WTC11 (cell line): ENCODE measurements at places on chromosomes 5 and 9. TPM values are rescaled to one million over a fixed set of nuclear protein-coding genes. Genes with fewer than 3 reads are reported as not detected.

The MEGF9 gene
- 0.80 to 1.0 TPM (median 0.92 TPM) in 3 replicates for total RNA-seq

The HINT1 gene
- total RNA-seq = 197 to 200 TPM (median 198 TPM) in 3 replicates

- DNase-seq = peak; percentile 79
These were observed 532 bp downstream of the DNAJC21 start for GRCh38 chr5:34929720-34930461.

GRCh38 chr5:152503206-152503605 is 98.1 kb upstream of the NMUR2 start:
- no peak for DNase-seq

The SPRY4 gene
- total RNA-seq = 99.6 to 140 TPM (median 103 TPM) in 3 replicates

DNA sequence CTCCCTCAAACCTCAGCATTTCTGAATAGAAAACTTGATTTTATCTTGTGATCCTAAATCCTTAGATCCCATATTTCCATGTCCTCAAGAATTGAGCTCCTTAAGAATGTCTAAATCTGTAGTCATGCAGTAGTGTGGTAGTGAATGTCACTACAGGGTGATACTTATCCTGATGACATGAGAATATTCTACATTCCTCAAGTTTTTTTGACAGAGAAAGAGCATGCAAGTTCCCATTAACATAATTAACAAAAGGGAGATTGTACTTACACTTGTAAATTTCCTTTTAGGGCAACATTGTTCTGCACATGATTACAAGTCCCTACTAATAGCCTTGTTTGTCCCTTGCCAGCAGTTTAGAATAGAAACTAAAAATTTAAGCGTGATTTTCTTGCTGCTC is 352.3 kb downstream of the PTPRD start:
- DNase-seq = no peak

- DNase-seq = no peak
These were observed 1.2 kb downstream of the GLRX start for GRCh38 chr5:95821110-95822021.

DNA sequence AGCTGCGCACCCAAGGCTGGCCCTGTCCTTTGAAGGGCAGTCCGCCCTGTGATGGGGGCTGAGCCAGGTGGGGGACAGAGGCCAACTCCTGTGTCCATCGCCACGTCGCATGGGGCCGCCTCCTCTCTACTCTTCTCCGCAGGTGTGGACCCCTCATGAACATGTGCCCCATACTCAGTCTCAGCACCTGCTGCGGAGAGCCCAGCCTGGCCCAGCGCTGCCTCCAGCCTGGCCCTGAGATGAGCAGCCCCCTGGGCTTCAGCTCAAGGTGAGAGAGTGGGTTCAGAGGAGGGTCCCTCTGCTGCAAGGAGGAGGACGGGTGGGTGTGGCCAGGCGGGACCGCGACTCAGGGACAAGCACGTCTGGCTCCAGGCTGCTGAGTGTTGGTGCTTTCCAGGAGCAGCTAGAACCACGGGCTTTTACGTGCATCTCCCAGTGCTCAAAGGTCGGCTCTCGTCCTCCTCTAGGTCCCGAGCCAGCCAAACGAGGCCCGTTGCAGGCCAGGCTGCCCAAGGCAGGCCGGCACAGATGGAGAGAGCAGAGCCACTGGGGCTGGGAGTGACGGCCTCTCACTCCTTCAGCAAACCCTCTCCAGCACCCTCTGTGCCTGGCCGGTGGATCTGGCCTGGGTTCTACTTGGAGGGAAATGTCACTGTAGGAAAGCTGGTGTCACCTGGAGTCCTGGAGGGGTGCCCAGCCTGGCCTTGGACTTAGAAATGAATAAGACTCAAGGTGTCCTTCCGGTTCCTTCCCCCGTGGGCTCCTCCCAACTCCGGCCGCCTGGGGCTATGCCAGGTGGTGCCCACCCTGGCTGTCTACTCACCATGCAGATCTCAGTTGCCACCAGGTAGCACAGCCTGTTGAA is 48.9 kb upstream of the RNF130 start:
- no peak for DNase-seq

- DNase-seq = no peak
These were observed 69.7 kb downstream of the FOCAD start for GRCh38 chr9:20753761-20754160.

- DNase-seq = peak; percentile 77
These were observed at the start of gene PCDHGA11 for GRCh38 chr5:141420855-141421488. Gene PCDHGA11, plus strand, starts transcription at chr5:141421051. Its CDS starts 177 bp downstream, at chr5:141421228.

The C5 gene
- total RNA-seq = 0.57 to 0.71 TPM (median 0.62 TPM) in 3 replicates

DNA sequence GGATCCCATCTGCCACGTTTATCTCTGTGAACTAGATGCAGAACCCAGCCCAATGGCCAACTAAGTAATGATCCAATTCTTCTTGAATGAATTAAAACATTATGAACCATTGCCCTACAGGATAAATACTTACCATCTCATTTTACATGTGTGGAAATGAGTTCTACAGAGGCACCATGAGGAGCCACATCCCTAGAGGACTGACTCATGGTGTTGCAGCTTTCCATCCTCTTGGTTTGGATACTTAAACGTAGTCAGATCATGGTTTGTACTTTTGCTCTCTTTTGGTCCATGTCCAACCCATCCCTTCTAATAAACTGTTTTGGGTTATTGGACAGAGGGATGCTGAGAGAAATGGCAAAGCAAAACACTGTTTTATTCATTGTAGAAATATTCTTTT is 484.8 kb downstream of the EBF1 start:
- no peak for DNase-seq

The FAM78A gene
- total RNA-seq = 3.0 to 3.5 TPM (median 3.4 TPM) in 3 replicates

DNA sequence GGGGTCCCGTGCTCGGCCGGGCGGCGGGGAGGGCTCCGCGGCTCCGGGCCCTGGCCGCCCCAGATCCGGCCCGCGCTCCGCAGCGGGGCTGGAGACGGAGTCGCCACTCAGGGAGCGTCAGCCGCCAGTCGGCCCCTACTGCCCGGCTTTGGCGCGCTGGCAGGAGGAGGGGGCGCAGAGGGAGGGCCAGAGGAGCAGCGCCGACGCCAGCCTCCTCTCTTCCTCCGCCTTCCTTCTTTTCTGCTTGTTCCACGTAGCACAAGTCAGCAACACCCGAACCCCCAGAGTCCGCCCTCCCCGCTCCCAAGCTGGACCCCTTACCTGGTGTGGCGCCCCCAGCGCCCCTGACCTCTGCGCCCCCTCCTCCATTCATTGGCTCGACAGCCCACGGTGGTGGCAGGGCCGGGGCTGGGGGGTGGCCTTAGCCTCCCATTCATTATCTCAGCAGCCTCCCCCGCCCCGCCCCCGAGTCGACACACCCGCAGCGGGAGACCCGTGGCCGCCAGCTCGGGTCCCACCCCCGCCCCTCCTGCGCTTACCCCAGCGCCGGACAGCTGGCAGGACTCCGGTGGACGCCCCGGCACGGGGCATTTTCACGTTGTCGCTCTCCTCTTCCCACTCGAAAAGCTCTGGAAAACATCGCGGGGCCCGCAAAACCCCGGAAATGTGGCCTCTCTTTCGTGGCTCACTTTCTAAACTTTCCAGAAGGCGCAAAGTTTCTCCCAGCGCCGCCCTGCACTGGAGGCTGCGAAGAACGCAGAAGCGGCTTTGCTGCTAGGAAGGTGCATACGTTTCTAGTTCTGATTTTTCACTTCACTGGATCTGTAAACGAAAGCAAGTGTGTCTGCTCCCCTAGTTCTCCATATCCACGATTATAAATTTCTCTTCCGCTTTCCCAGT is at the start of gene LPAR1:
Gene LPAR1, minus strand, starts transcription at position 140 of the 900 bp plus-strand sequence. CDS start 66,353 bp downstream, outside the sequence.
- DNase-seq = peak; percentile 68

DNA sequence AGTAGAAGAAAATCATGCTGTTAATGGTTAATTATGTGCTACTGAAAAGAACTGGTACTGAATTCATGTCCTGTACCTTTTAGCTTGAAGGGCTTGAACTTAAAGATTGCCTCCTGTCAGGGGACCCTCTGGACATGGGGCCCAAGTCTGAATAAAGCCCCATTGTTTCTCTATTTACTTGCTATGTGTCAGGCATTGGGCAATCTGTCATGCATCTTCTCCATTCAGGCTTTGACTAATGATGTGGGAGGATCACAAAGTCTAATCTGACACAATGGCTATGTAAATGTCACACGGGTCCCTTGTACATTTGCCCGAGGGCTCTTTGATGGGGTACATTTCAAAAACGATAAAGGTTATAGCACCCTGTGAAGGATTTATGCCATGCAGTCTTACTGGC is 64.0 kb upstream of the TUSC1 start:
- DNase-seq = no peak
